ENCODE measurements at places on chromosomes 6 and 20.

DNA sequence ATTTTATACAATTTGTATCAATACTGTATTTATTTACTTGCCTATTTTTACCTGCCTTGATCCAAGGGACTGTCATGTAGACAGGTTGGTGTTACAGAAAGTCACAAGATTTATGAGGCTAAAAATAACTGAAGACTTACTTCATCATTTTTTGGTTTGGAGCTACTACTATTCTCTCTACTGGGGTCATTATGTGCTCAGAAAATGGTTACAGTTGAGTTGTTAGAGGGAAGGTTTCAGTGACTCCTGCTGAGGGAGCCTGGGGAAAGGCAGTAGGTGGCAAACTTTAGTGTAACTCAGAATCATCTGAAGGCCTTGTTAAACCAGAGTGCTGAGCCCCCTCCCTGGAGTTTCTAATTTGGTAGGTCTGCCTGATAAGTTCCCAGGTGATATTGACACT is 118.8 kb downstream of the TINAG start:
- no peak for DNase-seq

GRCh38 chr6:85551264-85551663 is 42.4 kb downstream of the SNX14 start:
- no peak for DNase-seq

DNA sequence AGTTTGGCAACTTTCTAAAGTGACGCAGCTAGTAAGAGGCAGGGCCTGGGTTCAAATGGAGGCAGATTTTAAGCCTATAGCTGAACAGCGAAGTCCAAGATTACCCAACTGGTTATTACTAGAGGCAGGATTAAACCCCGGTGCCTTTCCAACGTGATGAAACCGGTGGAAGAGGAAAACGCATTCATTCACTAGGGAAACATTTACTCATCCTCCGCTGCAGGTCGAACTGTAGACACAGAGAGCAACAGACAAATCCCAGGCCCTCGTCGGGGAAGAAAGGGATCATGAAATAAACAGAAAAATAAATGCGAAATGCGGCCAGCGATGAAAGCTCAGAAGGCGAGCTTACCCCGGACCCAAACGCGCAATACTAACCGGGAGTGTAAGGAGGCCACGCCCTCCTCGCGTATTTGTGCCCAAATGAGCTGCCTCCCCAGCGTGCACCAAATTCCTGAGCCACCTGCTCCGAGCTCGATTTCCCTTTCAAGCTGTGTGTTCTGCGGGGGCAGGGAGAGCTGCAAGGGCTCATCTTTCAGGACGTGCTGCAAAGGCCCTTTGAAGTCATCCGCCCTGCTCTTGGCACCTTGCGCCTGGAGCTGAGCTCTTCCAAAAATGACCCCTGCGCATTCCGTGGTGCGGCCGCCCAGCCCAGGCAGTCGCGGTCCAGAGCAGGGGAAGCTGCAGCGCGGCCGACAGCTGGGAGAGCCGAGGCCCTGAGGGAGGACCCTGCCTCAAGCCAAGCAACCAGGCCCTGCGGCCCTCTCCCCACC is 46.9 kb downstream of the PDYN start:
- no peak for DNase-seq

GRCh38 chr6:35298625-35299140 is 1.1 kb downstream of the DEF6 start:
- DNase-seq = no peak

DNA sequence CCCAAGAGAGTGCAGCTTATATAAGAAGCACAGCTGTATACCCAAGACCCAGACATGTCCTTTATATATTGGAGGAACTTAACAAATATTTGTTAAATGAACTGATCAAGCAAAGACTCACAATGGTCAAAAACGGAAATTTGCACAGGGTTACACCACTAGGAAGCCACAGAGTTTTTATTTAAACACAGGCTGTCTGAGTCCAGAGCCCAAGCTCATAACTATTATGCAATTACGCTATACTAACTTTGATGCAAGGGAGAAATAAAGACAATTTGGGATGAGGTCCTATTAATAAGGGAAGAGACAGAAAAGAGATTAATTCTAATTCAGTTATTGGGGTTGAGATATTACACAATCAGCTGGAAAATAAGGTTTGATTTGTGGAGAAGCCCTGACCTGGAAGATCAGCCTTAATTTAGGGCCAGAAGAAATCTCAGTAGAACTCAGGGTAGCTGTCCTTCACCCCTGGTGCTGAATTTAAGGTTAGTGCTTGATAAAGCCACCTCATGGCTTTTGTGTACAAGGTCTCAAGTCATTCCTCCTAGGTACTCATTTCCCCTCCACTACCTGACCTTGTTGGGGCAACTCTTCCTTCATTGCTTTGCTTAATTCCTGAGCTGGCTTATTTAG is 10.5 kb upstream of the ZNF334 start:
- DNase-seq = no peak

DNA sequence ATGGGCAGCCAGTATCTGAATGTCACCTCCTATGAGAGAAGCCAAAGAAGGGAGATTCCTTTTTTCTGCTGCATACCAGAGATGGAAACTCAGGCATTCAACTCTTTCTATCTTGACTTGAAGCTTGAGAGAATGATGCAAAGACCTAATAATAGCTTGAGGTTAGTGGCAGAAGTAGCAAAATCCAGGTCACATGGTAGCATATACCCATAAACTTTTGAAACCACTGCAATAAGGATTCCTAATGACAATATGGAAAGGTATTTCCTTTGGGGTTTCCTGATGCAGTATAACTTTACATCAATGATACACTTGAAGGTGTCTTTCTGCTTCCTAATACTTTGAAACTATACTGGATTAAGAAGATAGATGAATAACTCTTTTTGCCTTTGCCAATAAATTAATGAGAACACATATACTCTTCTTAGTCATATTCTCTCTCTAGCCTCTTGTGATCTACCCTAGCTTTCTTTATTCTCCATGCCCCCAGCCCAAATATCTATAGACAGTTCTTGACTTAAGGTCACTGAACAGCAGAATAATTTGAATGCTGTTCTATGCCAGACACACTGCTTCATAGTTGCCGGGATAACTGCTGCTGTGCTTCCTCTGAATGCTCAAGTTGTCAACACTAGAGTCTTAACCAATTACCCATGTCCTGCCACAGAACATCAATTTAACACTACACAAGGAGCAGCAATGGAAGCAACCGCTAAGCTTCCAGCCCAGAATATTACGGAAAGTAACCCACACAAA is 155.5 kb upstream of the SIM1 start:
- no peak for DNase-seq

DNA sequence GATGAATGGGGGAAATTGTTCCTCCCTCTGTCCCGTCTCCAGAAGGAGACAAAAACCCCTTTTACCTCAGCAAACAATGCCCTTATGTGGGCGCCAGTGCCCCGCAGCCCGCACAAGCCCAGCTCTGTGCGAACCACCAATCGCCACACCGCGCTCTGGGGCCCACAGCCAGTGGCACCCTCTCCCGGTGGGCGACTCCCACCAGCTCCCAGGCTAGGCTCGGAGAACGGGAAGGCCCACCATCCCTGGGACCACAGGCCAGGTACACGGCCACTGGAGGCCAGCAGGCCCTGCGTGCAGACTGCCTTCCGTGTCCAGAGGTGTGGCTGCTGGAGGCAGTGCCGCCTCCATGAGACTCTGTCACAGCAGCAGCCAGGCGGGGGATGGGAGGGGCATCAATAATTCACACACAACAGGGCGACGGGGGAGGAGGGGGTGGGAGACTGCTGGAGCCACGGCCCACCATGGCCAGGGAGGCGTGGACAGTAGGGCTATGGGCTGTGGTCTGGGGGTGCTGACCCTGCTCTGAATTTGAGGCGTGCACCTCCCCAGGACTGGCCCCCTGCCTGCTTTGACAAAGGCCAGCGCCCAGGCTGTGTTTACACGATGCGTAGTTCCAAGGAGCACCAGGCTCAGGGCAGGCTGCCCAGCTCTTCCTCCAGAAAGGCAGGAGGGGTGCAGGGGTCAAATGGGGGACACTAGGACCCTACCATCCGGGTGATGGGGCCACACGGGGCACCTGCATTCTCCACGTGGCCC is 105.7 kb downstream of the ASXL1 start:
- no peak for DNase-seq

DNA sequence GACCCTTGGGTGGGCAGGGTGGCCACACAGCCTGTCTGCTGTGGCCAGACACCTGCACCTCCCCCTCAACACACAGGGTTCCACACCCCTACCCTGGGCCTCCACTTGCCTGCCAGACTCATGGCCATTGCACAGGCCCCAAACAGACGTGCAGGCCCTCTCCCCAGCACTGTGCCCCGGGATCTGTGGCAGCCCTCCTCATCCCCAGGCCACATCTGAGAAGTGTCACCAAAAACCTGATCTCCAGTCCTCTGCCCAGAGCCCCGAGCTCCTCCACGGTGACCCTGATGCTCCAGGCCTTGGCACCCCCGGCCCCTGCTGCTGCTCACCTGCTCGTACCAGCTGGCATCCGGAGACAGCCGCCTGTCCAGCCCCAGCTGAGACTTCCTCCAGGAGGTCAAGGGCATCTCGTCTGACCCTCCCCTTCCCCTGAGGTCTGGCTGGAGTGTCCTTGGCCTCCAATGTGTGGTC is 160.1 kb downstream of the DLL1 start:
- no peak for DNase-seq
